ENCODE measurements at places on chromosomes 4 and X. TPM values are rescaled to one million over a fixed set of nuclear protein-coding genes. Genes with fewer than 3 reads are reported as not detected.

The HSFX3 gene
- total RNA-seq = not detected

The CT45A5 gene
- not detected for total RNA-seq

The FGFBP2 gene
- not detected for total RNA-seq

The YIPF7 gene
- not detected for total RNA-seq

The ZNF157 gene
- 0.17 TPM for total RNA-seq

The ADGRA3 gene
- 71.9 TPM for total RNA-seq

The EMCN gene
- total RNA-seq = 0.69 TPM

The STARD8 gene
- total RNA-seq = 8.2 TPM

The PRDM8 gene
- total RNA-seq = 1.7 TPM

The MGAT4D gene
- total RNA-seq = not detected

The TCEAL2 gene
- total RNA-seq = not detected

The TMEM150C gene
- 0.52 TPM for total RNA-seq

The SGCB gene
- total RNA-seq = 38.9 TPM

The VEGFD gene
- 0.05 TPM for total RNA-seq

The ENPP6 gene
- 0.35 TPM for total RNA-seq

The TKTL1 gene
- not detected for total RNA-seq

The SCML2 gene
- total RNA-seq = 0.52 TPM

The FAM47A gene
- not detected for total RNA-seq

The EDA gene
- total RNA-seq = 0.87 TPM

The SCD5 gene
- total RNA-seq = 57.4 TPM

The STOX2 gene
- total RNA-seq = 4.5 TPM

The EIF2S3 gene
- total RNA-seq = 321 TPM

The BGN gene
- 0.17 TPM for total RNA-seq

The ZCCHC18 gene
- total RNA-seq = 13.9 TPM

The MTNR1A gene
- total RNA-seq = not detected

The DCX gene
- total RNA-seq = under 0.01 TPM

The NWD2 gene
- not detected for total RNA-seq

The HS3ST1 gene
- 16.9 TPM for total RNA-seq

The LRRC66 gene
- total RNA-seq = not detected

The RPA4 gene
- 0.17 TPM for total RNA-seq

The H2BW2 gene
- total RNA-seq = not detected

Data from renal cortical epithelial cell (primary cell).